Amniotic stem cell (primary cell): ENCODE measurements at places on chromosomes 4 and X.

DNA sequence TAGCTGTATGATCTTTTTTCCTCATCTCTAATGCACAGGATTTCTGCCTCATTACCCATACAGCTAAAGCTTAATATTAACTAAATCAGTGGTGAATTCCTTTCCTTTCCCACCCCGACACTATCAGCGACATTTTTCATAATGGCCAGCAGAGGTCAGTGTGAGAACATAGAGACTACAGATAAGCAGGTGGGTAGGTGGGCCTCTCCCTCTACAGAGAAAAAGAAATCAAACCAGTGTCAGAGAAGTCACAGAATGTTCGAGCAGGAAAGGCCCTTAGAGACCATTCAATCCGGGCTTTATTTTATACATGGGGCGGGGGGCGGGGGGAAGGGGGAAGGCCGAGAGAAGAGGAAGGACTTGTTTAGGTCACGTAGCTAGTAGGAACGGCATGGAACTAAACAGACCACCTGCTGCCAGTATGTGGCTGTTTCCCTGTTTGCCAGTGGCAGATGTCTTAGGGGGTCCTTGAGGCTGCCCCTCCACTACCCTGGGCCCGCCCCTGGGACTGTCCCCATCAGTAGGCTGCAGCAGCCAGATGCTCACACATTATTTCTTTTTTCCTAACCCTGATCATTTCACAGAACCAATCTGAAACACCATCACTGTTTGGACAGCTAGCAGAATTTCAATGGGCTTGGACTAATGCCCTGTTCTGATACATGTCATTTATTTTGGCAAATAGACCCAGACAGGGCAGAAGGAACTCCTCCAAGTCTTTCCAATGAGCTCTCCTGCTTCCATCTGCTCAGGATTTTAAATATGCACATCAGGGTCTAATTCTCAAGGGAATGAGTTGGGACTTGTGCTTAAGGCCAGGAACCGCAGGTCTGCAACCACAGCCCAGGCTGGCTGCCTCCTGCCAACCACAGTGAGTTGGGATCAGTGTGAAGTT, 133.4 kb downstream of the ATG4A start:
- DNase-seq, result no peak

DNA sequence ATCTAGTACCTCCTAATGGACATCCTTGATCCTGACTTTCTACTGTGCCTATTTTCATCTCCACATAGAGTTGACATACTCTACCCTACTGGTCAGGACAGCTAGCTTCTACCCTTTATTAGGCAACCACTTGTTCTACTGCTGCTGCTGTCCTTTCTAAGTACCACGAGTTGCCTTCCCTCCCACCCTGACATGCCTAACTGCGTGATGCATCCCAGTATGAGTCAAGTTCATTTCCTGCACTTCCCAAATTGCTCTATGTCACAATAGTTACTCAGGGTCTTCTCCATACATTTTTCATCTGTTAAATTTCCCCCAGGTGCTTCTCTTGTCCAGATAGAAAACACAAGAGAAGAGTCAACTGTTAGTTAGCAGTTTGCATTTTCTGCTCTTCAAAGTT, 133.4 kb downstream of the TBC1D19 start:
- DNase-seq, result peak; percentile 16

DNA sequence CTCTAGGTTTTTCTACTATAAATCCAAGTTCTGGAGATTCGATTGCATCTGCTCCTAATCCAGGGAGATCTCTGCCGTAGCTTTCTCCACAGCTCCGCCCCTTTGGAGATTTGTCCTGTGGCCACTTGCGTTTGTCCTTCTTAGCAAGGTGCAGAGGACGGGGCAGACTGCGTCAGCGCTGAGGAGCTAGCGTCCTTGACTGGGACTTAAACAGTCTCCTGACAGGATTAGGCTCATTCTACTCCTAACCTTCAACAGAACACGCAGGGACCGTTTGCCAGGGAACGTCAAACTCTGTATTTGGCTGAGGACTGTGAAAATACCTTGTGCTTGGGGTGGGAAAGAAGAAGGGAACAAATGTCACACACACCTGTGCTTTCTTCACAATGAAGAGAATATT, 38.6 kb downstream of the SORBS2 start:
- DNase-seq, result no peak

- no peak for DNase-seq
These were observed 49.4 kb downstream of the ANXA3 start for GRCh38 chr4:78601013-78601412.

GRCh38 chr4:123804196-123804721, 407.7 kb downstream of the SPRY1 start:
- no peak for DNase-seq

GRCh38 chr4:79958466-79959264, 114.4 kb downstream of the ANTXR2 start:
- DNase-seq, result no peak

GRCh38 chr4:138555584-138555983, 313.4 kb upstream of the SLC7A11 start:
- no peak for DNase-seq

DNA sequence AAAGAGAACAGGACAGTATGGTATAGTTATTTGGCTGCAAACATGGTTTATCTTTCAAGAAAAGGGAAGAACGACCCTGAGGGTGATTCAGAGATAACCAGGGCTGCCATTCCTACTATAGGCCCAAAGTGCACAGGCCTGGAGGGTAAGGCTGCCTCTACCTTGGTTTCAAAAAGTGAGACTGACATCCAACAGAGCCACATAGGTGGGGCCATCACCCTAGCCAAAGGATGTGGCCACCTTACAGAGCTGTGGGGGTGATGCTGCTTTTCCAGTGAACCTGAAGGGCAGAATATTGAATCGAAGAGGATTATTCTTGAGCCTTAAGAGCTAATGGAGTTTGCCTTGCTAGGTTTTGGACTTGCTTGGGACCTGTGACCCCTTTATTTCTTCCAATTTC, 15.7 kb downstream of the SH2D1A start:
- DNase-seq, result no peak

DNA sequence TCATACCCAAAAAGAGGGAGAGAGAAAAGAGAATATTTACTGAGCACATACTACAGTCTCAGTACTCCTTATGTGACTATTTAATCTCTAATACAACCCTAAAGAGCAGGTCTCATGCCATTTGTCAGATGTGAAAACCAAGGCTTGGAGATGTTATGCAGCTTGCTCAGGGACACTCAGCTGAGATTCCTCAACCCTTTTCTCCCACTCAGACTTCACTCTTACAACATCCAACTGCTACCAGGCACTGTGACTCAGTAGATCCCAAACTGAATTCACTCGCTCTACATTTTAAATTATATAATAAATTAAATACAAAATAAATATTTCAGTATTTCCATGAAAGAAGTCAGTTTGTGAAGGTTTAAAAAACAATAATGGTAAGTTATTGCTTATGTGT, 53.7 kb downstream of the TSPAN5 start:
- no peak for DNase-seq

GRCh38 chr4:76874176-76874575, 23.8 kb downstream of the SOWAHB start:
- no peak for DNase-seq

GRCh38 chr4:89266128-89266527, 41.5 kb downstream of the GPRIN3 start:
- DNase-seq, result no peak

DNA sequence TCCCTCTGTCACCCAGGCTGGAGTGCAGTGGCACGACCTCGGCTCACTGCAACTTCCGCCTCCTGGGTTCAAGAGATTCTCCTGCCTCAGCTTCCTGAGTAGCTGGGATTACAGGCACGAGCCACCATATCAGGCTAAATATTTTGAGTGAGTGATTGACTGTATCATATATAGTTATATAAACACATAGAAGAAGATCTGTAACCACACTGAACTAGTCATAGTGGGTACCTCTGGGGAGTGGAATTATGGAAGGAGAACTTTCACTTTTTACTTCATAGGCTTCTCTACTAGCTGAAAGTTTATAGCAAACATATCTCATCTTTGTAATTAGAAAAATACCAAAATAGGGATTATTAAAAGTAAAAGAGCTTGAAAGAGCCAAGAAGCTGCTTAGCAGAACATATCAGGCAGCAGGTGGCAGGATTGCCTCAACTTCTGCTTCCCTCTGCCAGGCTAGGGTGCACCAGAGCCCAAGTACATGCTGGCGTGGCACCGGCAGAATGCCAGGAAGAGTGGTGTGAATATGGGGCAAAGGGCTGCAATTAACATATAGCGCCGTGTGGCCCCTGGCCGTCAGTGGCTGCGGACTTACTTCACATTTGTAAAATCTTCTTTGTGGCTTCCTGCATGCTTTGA, 39.5 kb upstream of the CD40LG start:
- DNase-seq, result no peak

GRCh38 chrX:11724122-11725017, 33.7 kb upstream of the MSL3 start:
- DNase-seq, result peak; percentile 3

DNA sequence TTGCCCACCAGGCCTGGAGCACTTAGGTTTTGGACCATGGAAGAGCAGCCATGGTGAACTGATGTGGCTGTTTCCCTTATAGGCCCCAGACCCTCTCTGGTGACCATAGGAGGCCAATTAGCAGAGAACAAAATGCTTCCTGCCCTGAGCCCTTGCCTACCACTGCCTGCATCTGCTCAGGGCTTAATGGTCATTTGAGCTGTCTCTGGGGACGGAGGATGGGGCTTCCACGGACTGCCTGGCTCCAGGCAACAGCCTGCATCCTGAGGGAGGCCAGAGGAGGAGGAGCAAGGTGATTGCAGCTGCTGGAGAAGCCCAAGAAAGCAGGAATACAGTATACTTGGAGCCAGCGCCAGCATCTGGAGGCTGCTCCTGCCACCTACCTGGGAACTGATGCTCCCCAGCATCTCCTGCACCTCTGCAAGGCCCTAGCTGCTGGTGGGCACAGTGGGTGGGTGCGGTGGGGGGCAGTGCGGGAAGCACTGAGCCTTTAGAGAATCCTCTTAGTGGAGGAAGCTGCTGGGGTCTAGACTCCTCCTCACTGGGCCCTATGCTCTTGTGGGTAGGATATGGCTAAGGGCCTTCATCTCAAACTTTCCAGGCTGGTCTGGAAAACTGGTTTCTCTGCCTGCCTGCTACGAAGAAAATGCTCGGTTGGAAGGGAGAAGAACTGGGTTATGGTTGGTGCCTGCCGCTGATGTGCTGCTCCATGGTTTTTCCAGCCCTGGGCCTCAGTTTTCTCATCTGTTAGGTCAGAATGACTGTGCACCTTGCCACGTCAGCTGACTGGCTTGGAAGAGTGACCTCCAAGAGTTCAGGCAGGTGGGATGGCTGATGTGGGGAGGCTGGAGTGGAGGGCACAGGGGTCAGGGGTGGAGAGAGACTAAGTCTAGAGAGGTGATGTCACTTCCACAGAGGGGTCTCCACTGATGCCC, 158.8 kb upstream of the PJA1 start:
- DNase-seq, result no peak

DNA sequence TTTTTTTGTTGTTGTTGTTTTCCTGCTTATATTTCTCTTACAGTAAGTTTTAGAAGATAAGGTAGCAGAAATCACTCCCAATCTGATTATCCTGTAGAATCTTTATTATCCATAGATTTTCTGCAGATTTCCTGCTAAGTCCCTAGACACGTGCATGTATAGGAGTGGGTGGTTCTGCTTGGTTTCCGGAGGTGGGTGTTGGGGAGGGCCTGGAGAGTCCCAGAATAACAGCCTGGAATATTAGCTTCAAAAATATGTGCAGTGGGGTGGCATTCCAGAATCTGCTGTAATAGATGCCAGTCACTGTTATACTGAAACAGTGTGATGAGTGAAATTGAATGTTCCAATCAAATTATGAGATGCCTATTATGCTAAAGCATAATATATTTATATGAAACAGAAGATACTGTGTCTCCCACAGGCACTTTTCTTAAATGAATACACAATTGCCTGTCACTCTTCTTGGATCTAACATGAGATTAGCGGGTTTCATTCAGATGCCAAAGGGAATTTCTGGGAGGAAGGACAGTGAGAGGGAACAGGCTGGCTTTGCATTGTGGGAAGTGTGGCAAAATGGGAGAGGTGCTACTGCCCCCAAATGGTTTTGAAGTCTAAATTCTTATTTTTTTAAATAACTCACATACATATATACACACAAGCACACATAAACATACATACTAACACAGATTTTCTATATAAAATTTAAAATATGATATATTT, 37.6 kb downstream of the C4orf50 start:
- DNase-seq, result no peak

GRCh38 chr4:169619518-169619957, 840 bp upstream of the CLCN3 start:
- DNase-seq, result peak; percentile 56

- DNase-seq, result no peak
These were observed 39.4 kb upstream of the TMPRSS11E start for GRCh38 chr4:68407868-68408190.

GRCh38 chrX:9279234-9279544, 185.7 kb upstream of the TBL1X start:
- no peak for DNase-seq

GRCh38 chr4:771464-771863, 54.5 kb downstream of the CPLX1 start:
- no peak for DNase-seq
